ENCODE measurements at places on chromosomes 7 and 10.

- no peak for DNase-seq
These were observed 80.8 kb downstream of the RBM20 start for GRCh38 chr10:110724937-110725336.

DNA sequence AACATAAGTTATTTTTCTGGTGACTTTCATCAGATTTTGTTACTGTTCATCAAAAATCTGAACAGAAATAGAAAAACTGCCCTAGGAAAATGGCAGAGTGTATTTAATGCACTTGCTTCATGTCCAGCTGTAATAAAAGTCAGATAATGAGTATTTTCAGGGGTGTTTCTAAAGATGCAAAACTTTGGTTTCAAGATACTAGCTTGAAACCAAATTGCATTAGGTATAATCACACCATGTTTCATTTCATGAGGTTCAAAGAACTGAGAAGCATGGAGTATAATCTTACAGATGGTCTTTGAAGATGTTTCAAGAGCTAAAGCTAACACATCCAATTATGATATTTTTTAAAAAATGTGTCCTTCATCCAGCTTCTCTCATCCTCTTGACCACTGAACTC, 128.9 kb downstream of the NRCAM start:
- DNase-seq, result no peak

DNA sequence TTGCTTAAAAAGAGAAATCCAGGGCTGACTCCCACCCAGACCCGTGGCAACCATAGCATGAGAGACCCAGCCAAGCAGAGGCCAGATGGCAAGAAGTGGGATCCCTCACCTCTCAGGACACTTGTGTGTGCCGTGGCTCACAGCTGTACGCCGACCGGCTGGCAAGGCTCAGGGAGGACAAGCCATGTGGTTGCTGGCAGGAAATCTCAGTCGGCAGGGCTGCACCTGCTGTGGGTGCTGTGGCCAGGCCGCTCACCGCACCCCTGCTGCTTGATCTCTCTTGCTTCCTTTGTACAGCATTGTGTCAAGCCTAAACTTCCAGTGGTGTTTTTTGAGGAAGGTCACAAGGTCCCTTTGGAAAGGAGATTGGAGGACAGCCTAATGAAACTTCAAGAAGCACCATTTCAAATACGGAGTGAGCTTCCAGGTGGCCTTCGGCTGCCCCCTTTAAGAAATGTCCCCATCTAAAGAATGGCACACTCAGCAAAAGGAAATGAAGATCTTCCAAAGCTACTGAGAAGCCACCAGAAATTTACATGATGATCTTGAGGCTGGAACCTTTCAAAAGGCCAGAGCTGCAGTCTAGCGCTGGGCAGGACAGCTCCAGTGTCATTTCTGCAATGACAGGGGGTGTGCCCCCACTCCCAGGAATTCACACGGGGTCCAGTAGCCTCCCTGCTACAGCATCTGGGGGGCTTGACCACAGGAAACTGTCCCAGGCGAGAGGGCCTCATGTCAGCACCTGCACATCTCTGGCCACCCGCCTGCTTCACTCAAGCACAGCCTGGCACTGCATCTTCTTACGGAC, 409.0 kb upstream of the MGMT start:
- no peak for DNase-seq

GRCh38 chr7:40795607-40796006, 660.8 kb downstream of the SUGCT start:
- no peak for DNase-seq

DNA sequence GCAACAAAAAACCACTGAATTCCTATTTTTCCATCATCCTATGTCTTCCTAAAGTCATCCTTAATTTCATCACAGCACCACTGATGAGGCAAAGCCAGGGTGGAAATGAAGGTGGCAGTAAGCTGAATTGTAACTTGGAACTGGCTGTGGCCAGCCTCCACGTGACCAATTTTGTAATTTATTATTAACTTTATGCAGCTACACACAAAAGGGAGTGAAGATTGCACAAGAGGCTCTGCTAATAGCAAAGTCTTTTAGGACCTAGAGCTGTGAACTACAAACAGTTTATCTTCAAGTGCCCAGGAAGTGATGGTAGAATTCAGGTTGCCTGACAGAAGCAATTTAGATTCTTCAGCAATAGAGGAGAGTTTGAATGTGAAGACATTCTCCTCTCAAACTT, 176.4 kb downstream of the CCDC71L start:
- no peak for DNase-seq

All from EL (cell line).